Mucosa of descending colon (tissue), 3 donors: ENCODE measurements at places on chromosomes 5 and 9. TPM values are rescaled to one million over a fixed set of nuclear protein-coding genes. Genes with fewer than 3 reads are reported as not detected.

Gene C6
- total RNA-seq: 1.5 TPM

Gene CSF1R
- total RNA-seq: 20.4 TPM

Gene ADGRD2
- not detected for total RNA-seq

Gene FABP6
- not detected for total RNA-seq

Gene TMEM174
- not detected for total RNA-seq

Gene ALDH1A1
- total RNA-seq: 173 TPM

Gene C9orf153
- 0.35 TPM for total RNA-seq

Gene EIF4E1B
- not detected for total RNA-seq

Gene SLC26A2
- total RNA-seq: 562 TPM

Gene MEIKIN
- not detected for total RNA-seq
